ENCODE measurements at places on chromosomes 5 and 9.
A peak's percentile ranks its signal among the peaks of the same experiment; 100 is the strongest.

DNA sequence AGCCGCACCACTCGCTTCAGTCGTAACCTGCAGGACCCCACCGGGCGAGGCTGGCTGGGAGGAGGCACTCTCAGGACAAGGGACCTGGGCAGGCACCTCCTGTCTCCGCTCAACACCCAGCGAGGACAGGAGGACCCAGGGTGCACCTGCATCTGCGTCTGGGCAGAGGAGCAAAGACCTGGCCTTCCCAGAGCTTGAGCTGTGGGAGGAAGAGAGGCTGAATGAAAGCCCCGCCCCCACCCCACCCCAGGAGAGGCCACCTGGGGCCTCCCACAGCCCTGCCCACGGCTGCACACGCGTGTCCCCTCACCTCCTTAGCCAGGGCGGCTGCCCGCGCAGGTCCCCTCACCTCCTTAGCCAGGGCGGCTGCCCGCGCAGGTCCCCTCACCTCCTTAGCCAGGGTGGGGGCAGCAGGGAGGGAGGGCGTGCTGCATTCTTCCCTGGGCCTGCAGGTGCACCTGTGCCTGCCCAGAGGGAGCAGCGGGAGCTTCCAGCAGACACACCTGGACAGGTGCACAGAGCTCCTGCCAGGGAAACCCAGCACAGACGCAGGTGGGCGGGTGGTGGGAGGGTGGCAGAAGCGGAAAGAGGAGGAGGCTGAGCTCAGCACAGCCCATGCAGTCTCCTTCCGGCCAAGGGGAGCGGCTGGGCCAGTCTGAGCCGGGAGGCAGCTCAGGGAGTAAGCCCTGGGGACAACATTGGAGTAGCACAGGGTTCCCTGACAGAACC, 18.5 kb upstream of the SLC12A7 start:
- peak; percentile 40 for DNase-seq

DNA sequence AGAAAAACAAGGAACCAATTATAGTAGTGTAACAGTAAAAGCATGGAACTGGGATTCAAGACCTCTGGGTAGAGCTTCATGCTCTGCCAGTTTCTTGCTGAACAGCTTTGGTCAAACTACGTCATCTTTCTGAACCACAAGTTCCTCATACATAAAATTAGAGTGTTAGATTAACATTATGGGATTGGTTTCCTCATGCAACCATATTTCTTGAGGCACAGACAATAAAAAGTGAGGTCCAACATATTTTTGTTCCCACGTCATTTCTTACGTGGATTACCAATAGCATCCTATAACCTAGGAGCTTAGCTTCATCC, 354.8 kb downstream of the TMEM232 start:
- DNase-seq: no peak

- DNase-seq: no peak
These were observed 4.5 kb upstream of the RPL26L1 start for GRCh38 chr5:172954751-172955159.

GRCh38 chr9:72353455-72354116, 11.4 kb downstream of the ZFAND5 start:
- DNase-seq: no peak

GRCh38 chr5:114319821-114320220, 42.0 kb upstream of the KCNN2 start:
- DNase-seq: no peak

GRCh38 chr9:130042406-130042884, 544 bp downstream of the FNBP1 start:
- no peak for DNase-seq

GRCh38 chr5:159768243-159768642, 148.0 kb upstream of the ADRA1B start:
- no peak for DNase-seq

GRCh38 chr5:135076801-135077200, 42.8 kb upstream of the PITX1 start:
- DNase-seq: no peak

DNA sequence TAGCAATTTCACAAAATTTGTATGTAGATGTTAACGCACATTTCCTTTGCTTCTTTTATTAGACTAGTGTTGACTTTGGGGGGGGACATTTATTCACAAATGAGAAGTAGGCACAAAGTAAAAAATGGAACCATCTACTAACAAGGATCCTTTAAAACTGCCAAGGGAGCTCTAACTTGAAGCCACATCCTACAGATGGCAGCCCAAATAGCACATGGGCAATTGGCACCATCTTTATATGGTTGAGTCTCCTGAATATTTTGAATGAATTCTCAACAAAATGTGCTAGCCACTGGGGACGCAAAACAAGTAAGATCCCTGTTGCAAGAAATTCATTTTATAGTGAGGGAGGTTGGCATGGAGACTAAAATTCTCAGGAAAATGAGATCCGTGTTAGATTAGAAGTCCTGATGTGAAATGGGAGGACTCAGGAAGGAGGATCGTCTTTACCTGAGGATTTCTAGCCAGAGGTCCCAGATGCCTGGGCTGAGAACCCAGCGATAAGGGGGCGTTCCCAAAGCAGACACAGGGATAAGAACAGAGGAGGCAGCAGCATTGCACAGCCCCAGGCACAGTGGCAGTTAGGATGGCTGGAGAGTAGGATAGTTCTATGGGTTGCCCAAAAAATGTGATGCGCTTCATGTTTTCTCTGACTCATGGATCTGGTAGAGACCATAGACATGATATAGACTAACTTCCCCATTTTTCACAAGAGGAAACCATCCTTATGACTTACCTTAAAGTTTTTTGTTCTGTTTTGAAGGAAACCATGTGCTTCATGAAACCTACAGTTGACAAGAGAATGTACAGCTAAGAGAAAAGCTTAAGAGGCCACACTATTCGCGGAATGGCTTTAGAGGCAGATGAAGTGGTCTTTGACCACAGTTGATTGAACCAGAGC, 37.4 kb downstream of the C9orf152 start:
- no peak for DNase-seq

- DNase-seq: no peak
These were observed 241.8 kb upstream of the IRX2 start for GRCh38 chr5:2993301-2993700.

DNA sequence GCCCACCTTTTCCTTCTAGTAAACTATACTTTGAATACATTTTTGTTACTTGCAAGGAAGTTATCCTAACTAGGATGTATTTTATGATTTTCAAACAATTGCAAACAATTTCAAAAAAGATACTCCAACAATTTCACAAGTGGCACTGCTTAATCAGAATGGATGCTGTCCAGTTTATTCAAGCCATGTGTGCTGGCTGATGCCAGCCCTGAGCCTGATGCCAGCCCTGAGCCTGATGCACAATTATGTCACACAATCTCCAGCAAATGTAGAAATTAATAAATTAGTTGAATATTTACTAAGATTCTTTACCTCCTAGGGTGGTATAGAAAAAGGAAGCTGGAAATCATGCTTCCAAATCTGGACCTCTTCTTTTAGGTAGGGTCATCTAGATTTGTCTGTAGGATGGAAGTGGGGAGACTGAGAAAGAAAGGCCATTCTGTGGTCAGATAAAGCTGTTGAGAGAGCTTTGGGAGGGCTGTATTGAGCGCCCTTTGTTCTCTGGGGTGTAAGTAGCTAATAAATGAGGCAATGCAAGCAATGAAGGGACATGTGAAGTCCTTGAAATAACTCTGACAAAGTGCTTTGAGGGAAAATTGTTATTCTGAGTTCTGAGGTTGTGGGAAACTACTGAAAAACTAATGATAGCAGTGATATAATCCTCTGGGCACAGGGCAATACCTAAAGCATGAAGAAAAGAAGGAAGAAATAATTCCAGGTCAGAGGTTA, 5.8 kb upstream of the C6 start:
- no peak for DNase-seq

DNA sequence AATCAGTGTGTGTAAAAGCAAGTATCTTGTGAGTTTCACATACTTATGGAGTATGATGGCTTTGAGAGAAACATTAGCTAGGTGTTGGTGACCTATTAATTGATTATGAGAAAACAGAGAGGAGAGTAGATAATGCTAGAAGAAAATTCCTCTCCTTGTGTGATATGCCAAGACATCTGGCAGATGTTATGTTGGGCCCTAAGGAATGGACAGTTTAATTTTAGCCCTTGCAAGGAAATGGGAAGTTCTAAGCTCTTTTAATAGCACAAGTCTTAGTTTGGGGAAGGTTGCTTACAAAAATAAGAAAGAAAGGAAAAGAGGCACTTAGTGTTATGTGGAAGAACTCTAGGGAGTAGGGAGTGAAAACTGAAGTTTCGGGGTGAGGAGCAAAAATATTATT, 5.1 kb downstream of the ZNF462 start:
- no peak for DNase-seq

- no peak for DNase-seq
These were observed 9.6 kb downstream of the KIAA1958 start for GRCh38 chr9:112496074-112496722.

DNA sequence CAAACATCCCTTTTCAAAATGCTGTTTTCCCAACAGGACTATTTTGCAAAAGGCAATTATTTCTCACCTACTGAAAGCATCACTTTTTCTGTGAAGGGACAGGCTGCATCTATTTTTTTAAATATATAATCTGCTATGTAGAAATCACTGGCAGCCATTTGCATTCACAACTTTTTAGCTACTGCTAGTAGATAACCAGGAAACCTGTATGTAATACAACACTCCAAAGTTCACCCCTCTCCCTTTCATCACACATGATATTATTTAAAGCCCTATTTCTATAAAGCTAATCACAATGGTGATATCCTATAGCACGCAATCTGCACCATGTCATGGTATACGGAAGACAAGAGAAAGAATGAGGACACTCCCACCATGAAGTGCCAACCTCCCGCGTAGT, 9.8 kb downstream of the DMGDH start:
- DNase-seq: no peak

DNA sequence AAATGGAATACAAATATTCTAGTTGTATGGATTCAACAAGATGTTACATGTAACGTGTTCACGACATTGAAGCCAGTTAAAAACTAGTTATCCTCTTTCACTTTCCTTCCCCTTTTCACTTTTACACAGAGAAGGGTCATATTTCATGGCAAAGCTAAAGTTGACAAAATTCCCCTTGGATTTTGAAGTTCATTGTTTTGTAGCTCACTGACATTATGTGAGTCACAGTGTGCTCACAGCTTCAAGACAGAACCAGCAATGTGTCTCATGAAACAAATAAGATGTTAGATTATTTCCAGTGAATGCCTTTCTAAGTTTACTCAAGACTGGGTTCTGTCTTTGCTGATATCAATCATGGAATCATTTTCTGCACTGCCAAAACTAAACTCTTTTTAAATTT, 535.5 kb upstream of the GRIN3A start:
- DNase-seq: no peak

- no peak for DNase-seq
These were observed 61.0 kb upstream of the PRDM9 start for GRCh38 chr5:23446424-23446823.

DNA sequence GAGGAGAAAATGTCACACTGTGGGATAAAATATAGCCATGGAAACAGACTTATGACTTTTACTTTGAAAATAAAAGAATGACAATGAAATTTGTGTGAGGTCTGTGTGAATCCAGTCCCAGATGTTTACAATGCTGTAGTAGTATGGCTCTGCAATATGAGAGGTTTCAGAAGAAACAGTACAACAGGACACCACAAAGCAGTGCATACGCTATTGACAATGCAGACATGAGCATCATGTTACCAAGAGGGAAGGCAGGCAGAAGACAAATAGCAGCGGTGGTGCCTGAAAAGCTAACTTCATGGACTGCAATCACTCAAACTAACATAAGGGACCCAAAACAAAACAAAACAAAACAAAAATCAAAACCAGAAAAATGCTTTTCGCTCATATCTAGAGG, 1.8 kb downstream of the FGF10 start:
- DNase-seq: no peak

DNA sequence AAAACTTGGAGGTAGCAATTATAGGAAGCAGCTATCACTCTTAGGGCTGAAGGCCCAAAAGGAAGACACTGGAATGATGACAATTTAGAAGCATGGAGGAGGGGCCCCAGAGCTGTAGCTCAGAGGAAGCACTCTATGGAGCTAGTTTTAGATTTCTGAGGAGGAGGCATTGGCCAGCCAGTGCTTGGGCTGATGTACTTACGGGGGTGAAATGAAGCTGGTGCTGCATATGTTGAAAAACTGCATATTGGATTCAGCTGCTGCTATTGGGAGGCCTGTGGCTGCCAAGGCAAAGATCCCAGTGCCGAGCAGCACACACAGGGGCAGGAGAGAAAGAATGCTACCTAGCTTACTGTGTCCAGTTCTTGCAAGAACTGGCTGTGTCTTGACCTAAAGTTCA, 53.9 kb upstream of the HMHB1 start:
- DNase-seq: no peak

DNA sequence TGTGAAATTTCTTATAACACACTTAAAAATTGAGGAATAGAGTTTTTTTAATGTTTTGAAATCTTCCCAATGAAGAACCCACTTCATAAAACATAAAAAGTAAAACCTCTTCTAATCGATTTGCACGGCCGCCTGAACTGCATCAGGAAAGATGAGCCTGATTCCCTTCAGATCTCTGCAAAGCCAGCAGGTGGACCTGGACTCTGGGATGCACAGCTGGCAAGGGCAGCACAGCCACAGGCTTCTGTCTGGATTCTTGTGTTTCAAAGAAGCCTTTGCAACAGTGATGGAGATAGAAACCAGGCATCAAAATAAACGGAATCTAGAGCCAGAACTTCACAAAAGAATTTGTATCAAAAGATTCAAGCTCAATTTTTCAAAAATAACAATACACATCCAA, 36.0 kb upstream of the SPATA31C2 start:
- no peak for DNase-seq

DNA sequence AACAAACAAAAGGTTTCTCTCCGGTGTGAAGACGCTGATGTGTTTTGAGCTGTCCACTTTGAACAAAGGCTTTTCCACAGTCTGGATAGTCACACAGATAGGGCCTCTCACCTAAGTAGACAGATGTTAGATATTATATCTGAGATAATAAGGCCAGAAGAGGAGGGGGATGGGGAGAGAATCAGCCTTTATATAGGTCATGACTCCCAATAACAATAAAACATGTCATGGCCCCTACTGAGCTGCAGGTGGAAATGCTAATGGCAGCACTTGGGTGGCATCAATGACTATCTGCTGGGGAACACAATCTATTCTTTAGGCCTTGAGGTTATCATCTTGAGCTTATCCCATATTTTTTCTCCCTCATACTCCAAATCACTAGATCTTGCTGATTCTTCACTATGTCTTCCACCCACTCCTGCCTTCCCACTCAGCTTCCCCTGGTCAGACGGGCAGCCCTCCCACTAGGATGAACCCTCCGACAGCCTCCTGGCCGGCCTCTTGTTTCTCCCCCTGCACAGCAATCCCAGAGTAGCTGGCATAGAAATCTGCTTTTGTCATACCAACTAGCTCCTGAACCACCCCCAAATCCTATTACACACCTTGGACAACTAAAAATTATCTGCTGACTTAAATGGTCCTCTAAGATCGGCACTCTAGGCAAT, 11.5 kb upstream of the SLC35D2 start:
- no peak for DNase-seq

DNA sequence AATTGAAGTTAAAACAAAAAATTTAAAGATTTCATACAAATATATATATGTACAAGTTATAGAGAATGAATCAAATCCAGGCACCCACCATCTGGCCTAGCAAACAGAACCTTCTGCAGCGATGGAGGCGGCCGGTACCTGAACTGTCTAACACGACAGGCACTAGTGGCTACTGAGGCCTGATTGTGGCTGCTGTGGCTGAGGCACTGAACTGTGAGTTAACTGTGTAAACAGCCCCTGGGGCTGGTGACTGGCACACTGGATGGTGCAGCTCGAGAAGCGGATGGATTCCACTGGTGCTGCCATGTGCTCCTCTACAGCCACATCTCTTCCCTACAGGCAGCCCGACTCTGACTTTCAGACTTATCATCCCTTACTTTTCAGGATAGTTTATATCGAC, 82.4 kb downstream of the RAPGEF1 start:
- DNase-seq: no peak

Data from SHP77 (cell line).